Gastroesophageal sphincter (tissue), 4 donors: ENCODE measurements at places on chromosomes 11 and 22. TPM values are rescaled to one million over a fixed set of nuclear protein-coding genes. Genes with fewer than 3 reads are reported as not detected.

DNA sequence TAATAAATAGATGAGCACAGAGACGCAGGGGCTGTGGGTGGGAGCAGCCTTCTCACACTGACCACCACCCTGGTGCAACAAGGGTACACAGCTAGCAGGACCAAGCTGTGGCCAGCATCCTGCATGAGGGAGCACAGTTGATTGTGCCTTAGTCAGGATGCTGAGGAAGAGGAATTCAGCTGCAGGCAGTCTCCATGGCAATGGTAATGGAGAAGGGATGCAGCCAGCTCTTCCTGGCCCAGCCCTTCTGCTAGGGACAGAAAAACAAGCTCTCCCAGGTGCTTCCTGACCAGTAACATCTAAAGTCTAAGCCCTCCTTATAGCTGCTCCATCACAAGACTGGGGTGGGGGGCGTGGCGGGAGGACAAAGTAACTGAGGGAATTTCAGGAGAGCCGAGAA is 363.5 kb downstream of the BUD13 start:
- no peak for ATAC-seq

DNA sequence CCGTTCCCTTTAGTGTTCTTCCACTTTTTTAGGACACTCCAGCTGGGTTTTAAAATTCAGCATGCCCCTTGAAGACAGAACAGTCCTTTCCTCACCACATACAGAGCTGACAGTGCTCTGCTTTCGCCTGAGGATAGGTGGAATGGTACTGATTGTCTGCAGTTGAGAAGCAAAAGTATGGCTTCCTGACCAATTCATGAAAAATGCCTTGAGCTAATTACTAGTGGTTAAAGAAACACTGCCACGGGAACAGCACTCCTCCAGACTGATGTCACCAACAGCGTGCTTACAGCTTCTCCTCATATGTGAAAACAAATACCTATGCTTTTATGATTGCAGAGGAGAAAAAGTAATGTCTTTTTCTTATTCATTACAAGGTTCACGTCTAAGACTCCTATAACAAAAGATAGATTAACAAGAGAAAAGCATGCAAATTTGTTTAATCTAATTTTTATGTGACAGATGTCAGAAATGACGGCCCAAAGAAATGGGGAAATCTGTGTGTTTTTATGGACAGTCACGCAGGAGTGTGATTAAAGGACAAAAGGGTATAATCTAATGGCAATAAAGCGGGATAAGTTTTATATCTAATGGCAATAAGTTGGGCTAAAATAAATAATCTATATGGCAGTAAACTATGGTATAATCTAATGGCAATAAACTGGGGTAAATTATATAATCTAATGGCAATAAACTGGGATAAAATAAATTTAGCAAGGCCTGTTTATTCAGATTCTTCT is 123.4 kb upstream of the ARHGAP42 start:
- no peak for ATAC-seq

Gene SOX10
- total RNA-seq, result 6.9 TPM

- ATAC-seq, result no peak
These were observed 10.7 kb upstream of the CKAP5 start for GRCh38 chr11:46856605-46857343.

DNA sequence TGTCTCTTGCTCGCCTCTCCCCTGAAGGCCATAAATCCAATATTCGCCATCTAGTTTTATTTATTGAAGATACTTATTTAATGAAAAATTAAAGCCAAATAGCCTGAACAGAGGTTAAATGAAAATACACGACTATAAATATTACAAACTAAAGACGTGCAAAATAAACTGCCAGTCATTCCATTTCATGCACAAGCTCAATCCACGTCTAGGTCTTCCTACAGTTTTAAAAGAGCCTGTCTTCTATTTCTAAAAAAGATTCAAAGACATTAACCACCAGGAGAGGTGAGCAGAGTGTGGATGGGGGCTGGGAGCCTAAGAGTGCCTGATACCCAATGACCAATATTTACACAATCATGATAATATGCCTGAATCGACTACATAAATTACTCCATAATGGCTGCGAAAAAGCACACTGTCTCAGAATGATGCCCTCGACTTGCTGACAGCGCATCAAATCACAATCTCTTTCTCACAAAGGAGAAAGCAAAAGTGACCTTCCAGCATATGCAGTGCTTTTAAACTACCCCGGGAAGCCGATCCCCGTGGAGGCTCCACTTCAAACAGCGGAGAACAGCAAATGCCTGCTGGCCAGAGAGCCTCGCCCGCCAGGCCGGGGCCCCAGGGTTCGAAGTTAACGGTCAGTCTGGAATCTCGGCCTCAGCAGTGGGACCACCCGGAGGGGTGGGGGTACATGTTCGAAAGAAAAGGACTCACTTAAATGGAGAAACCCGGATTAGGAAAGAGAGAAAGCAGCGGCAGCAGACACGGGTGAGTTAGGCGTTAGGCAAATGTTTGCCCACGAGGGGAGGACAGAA is 1.7 kb downstream of the FCHSD2 start:
- ATAC-seq, result no peak

DNA sequence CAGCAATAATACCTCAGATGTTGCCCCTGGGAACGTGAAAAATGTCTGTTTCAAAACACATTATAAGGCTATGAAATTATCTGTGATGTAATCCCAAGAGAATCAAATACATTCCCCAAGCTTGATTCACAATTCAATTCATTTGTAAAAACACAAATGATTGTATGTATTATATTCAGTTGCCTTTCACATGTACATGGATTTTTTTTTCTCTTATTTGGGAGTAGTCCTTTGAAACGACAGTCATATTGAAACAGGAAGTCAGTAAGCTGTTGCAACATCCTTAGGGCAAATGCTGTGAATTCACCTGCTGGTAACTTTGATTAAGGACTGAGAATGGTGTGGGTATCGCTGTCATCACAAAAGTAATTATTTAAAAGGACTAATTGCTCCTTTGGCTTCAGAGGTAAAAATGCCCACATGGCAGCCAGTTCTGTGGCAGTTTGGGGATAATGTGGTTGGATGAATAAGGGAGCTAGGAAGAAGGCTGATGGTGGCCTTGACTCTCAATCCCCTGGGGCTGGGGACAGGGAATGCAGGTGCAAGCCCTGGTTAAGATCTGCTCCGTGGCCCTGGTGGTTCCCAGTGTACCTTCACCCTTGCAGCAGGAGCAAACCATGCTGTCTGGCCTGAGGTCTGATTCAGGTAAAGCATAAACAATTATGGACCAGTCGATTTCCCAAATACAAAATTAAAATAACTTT is 13.2 kb downstream of the EHF start:
- no peak for ATAC-seq

GRCh38 chr11:64372802-64373597 is 14.0 kb downstream of the RPS6KA4 start:
- no peak for ATAC-seq

DNA sequence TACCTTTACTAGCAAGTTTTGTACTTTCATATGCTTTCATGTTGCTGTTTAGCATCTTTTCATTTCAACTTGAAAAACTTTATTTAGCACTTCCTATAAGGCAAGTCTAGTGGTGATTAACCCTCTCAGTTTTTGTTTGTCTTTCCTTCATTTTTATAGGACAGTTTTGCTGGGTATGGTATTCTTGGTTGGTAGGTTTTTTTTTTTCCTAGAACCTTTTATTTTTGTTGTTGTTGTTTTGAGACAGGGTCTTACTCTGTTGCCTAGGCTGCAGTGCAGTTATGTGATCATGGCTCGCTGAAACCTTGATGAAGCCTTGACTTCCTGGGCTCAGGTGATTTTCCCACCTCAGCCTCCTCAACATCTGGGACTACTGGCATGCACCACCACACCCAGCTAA is 29.9 kb upstream of the SLC5A1 start:
- no peak for ATAC-seq
